Activated CD4-positive, alpha-beta T cell treated with anti-CD3 and anti-CD28 coated beads, Interleukin-2, amount 50 U/mL, for 4 hours (primary cell): ENCODE measurements at places on chromosomes 7 and 10.
A peak's percentile ranks its signal among the peaks of the same experiment; 100 is the strongest.

DNA sequence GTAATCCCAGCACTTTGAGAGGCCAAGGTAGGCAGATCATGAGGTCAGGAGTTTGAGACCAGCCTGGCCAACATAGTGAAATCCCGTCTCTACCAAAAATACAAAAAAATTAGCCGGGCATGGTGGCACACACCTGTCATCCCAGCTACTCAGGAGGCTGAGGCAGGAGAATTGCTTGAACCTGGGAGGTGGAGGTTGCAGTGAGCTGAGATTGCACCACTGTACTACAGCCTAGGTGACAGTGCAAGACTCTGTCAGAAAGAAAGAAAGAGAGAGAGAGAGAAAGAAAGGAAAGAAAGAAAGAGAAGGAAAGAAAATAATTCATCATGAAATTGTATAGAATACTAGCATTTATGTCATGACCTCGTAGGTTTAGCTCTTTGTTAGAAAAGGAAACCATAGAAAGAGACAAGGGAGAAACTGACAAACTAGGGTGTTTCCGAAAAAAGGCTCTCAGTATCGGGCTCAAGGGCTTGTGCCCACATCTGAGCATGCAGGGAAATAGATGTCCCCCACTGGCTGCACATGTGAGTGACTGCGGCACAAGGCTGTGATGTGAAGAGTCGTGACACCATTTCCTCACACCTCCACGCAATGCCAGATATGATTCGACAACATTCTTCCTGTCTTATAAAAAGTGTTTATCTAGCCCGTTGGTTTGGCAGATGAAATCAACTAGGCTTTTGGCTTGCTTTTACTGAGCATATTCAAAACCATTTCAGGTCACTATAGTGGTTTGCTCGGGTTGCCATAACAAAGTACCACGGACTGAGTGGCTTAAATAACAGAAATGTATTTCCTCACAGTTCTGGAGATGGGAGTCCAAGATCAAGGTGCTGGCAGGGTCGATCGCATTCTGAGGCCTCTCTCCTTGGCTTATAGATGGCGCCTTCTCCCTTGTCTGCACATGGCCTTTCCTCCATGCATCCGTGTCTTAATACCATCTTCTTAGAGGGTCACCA lies 2.0 kb downstream of the SRGN start:
- peak; percentile 61 for DNase-seq

DNA sequence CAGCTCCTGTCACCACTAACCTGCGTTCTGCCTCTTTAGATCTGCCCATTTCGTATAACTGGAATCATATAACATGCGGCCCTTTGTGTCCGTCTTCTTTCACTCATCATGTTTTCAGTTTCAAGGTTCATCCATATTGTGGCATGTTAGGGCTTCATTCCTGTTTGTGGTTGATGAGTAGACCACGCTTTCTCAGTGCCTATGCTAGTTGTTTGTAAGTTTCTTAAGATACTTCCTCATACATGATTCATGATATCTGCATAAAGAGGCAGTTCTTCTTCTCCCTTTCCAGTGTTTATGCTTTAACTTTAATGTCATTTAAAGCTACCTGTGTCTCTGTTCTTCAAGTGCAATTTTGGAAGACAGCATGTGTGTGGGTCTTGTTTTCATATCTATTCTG lies 79.5 kb upstream of the FAM20C start:
- DNase-seq = no peak

DNA sequence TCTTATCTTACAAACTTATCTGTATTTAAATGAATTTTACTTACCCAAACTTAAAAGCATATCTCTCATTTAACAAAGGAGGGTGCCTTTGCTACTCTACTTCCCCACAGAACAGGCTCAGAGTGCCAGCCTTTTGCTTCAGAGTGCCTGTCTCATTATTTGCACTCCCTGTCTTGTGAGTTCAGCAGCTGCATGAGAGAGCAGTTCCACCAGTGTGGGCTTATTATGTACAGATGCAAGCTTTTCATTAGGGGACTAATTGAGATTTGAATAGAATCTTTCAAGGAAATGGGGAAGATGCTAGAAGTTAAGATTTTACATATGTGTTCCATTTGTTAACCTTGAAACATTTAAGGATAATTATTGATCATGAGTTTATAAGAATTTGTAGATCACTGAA lies 310.2 kb upstream of the LRRN3 start:
- no peak for DNase-seq

GRCh38 chr10:36473122-36473521 lies 652.3 kb upstream of the ANKRD30A start:
- no peak for DNase-seq

DNA sequence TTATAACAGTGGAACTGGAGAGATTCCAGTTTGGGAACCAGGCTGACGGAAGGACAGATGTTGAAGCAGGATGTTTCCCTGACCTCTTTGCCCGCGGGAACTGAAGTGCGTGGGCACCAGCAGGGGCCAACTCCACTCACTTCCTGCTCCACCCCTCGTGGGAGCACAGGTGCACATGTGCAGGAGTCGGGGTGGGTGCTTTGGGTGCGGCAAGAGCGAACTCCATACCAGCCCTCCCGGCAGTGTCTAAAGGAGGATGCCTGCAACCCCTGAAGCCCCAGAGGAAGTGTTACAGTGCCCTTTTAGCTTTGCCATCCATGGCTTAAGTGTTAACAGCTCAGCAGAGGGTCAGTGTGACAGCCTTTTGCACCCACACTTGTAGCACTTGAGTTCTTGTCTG lies 27.4 kb upstream of the UBE3C start:
- no peak for DNase-seq

- DNase-seq = no peak
These were observed 32.3 kb upstream of the ANTXRL start for GRCh38 chr10:46254467-46254866.

DNA sequence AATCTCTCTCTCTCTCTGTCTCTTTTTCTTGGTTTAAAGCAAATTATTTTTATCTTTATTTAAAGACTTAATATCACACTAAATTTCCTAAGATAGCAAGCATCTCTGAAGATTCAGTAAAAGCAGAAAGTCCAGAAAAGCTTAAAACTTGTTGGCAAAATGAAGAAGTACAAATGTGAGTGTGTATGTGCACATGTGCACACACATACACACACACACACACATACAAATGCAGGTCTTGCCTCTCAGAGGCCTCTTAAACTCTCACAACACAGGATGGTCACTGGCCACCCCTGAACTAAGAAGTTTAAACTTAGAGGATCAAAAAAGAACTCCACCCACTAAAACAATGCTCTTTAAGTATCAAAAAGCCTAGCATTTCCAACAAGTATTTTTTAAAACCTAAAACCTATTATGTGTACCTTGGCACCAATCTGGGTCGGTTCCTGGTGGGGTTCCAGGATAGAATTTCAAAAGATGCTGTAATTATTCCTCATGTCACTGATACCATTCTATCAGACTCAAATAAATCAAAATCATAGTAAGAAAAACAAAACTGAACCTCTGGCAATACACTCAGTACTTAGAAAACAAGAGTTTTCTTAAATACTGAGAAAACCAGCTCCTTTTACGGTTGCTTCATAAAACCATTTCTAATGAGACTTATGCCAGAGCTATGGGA lies 55.0 kb downstream of the SORBS1 start:
- DNase-seq = no peak

DNA sequence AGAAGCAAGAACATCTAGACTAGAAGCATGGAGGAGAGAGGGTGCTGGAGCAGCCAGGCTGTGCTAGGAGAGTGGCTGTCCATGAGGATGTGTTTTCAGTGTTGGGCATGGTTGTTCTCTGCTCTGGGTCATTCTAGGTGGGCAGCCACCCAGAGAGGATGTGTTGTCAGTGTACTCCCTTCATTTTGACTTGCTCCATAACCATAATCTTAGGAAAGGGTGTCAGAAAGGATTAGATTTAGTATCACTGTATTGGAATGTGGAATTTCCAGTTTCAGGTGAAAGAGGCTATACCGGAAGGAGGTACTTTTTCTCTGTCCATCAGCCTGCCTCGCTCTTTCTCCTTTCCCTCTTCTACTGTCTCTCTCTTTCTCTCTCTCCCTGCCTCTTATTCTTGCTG lies 474.5 kb upstream of the PODXL start:
- no peak for DNase-seq

- no peak for DNase-seq
These were observed 873.9 kb downstream of the GRID1 start for GRCh38 chr10:85492684-85493083.

DNA sequence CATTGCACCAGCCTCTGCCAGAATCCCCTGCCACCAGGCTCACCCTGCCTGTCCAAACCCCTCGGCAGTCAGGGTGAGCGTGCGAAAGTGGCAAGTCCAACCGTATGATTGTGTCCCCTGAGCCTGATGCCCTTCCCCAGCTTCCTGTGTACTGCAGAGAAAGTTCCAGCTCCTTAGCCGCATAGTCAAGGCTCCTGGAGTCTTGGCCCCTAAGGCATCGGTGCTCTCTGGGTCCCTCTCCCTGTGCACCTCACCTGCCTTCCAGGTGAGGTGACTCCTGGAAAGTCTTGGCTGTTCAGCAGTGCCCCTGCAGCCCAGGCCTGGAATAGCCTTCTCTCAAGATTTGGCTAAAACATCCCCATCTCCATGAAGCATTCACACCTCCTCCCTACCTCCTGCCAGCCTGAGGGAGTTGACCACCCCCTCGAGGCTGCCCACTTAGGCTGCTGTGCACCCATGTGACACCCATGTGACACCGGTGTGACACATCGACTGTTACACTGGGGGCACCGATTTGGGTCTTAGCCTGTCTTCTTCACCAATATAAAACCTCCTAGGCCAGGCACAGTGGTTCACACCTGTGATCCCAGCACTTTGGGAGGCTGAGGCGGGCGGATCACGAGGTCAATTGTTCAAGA lies 56.1 kb upstream of the ELN start:
- no peak for DNase-seq

DNA sequence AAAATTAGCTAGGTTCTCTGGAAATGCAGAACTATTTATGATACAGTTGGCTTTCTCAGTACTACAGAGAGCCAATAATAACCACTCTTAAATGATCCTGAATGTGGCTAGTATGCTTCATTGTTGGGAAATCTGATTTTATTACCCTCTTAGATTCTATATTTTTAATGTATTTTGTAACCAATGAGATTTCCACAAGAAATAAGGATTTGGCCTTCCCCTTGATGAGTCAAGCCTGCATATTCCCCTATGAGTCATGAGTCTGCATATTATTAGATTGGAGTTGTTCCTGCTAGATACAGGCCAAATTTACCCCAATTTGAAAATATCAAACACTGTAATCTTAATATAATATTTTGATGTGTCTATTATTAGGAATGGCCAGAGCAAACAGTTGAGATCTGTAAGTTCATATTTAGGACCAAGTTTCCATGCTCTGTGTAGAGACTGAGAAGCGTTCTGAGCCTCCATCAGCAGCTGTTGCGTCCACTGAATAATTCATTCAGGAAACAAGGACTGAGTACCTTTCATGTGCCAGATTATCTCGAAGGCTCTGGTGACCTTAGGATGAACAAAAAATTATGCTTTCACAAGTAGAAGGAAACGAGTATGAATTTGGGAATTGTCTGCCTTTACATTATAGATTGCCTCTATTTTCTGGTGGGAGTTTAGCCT lies 793.4 kb downstream of the NRG3 start:
- no peak for DNase-seq

GRCh38 chr7:115816318-115816974 lies 214.1 kb downstream of the TFEC start:
- DNase-seq = no peak

DNA sequence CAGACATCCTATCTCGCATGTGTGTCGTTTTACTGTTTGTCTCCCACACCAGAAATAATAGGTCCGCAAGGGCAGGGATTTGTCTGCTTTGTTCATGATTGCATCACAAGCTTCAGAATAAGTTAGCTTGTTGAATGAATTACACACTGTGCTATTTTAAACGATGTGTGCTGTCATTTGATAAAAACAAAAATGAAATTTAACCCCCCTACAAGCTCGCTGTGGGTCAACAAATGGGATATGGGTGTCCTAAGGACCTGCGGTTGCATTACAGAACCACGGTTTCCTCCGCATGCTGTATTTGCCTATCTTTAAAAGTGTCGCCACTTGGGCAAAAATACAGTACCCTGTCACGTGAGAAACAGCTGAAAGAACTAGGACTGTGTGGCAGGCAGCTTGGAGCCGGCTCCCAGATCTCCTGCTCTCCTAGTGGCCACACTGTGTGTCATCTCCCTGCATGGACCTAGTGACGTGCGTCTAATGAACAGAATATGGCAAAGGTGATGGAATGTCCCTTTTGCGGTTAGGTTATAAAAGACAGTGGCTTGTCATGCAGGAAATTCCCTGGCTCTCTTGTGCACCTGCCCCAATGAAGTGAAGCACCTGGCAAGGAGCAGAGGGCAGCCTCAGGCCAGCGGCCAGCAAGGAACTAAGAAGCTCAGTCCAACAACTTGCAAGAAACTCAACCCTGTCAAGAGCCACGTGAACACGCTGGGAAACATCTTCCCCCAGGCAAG lies 32.9 kb upstream of the CRYGN start:
- no peak for DNase-seq

- DNase-seq = no peak
These were observed 40.4 kb downstream of the CNNM1 start for GRCh38 chr10:99369551-99369950.

DNA sequence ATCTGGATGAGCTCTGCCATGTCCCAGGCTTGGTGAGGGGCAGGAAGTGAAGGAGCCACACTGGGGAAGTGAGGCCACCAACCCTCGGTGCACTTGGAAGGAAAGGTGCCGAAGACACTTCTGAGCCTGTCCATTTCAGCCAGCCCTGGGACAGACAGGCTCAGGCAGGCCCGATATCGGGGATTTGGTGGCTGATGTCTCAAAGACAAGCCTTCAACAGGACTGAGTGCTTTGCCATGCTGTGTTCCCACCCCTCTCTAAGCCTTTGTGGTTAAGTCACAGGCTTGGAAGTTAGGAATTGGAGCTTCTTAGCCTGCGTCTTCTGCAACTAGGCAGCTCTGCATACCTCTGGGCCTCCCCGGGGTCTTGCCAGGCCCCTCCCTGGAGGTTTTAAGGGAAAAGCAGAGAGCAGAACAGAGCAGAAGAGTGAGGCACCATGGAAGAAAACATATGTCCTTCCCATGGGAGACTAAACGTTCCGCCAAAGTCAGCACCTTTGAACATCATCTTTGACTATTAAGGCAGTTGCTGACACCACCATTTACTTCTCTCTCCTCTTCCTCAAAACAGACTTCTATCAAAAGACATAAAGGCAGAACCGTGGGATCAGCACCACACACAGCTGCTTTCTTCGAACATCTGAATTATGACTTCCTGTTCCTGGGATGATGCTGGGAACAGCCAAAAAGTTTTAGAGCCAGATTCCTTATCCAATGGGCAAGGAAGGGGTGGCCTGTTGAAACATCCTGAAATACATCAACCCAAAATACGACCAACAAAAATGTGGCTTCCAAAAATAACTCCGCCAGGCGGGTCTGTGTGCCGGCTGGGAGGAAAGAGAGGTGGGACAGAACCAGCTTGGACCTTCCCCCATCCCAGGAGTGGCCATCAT lies 71.8 kb downstream of the AFAP1L2 start:
- no peak for DNase-seq

GRCh38 chr10:89165923-89166322 lies 41.2 kb downstream of the CH25H start:
- no peak for DNase-seq

GRCh38 chr10:58027426-58027825 lies 240.3 kb downstream of the IPMK start:
- DNase-seq = no peak
